ENCODE measurements at places on chromosomes 2 and 18.

DNA sequence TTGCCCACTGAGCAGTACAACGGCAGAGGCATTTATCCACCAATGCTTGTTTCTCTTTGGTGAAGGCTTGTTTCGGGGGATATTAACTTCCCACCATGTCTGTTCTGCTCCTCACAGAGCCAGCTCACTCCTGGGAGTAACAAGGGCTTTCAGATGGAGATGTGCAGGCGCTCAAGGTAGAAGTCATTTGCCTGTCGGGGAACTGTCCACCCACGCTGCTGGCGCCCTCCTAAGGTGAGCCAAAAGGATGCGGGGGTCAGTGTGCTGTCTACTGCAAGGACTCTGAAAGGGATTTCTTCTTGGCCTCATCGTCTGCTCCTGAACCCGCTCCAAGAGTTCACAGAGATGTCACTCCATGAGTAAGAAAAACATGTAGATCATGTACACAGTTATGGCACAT is 57.0 kb upstream of the CYRIA start:
- DNase-seq = no peak

DNA sequence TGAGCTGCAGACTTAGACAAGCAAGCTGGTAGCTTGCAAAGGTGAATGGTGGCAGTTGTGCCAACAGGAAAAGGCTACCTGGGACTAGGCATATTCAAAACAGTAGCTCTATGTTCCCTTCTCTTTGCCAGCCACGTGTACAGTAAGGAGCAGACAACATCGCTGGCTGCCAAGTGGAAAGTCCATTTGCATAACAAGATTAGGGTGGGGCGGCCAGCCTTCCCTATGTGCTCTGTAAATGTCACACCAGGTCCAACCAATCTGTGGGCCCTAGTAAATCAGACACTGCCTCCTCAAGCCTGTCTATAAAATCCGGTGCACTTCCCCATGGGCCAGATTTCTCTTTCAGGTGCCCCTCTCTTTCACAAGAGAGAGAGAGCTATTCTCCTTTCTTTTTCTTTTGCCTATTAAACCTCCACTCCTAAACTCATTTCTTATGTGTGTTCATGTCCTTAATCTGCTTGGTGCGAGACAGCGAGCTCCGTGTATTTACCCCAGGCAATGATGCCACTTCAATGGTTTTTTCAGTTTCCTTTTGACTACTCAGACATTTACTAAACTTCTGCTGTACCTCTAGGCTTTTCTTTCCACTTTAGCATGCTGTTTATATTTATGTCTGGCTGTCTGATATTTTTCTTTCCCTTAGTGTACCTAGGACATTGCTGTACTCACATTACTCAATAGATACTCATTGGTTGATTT is 297.4 kb upstream of the GCFC2 start:
- DNase-seq = no peak

GRCh38 chr2:44736270-44736942 is 205.1 kb upstream of the SIX3 start:
- no peak for DNase-seq

DNA sequence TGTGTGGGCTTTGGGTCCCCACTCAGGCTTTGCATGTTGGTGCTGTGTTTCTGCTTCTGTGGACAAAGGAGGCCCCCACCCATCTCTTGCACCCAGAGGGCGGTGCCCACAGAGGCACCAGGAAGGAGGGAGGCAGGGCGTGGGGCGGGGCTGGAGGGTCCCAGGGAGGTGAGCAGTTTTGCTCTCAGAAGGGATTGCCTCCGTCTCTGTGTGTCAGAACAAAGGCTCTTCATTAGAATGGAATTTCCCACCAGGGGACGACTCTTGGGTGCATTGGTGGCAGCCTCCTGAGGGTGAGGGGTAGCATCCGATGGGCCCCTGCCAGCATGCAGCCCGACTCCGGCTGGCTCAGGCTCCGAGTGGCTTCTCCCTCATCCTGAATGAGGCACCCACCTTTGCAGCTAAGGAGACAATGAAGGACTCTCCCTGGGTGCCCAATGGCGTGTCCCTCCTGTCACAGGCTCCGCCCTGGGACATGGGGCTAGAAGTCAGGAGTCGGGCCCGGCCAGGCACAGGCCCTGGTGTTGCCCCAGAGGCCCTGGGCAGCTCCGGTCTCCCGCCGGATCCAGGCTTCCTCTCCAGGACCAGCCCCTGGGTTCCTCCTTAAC is 7.0 kb upstream of the ERFE start:
- DNase-seq = no peak

Measured in HuH-7.5 (cell line).